ENCODE measurements at places on chromosomes 5 and 9.

DNA sequence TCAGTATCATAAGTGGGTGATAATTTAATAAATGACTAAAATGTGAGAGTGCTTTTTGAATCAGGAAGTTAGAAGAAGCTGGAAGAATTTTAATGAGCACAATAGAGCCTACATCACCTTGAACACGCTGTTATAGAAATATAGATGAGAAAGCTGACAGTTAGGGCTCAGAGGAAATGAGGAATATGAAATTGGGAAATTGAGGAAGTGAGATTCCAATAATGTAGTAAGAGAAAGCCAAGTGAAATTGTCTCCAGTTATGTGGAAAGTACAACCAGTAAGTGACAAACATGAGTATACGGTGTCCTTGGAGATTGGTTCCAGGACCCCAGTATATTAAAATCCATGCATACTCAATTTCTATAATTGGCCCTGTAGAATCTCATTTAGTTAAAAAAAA is 235.9 kb upstream of the FAM174A start:
- H3K4me1 ChIP-seq = no peaks in the 10 kb centered on the region
- H3K27ac ChIP-seq = no peak overlapping the region
- H3K4me3 ChIP-seq = no peak overlapping the region
- DNase-seq = no peak

GRCh38 chr9:134620751-134621557 is 20.6 kb upstream of the COL5A1 start:
- H3K27me3 ChIP-seq = no peaks in the 10 kb centered on the region
- no peaks in the 10 kb centered on the region for H3K36me3 ChIP-seq
- no peak overlapping the region for H3K4me3 ChIP-seq
- H3K27ac ChIP-seq = no peak overlapping the region
- no peak for DNase-seq
- no peaks in the 10 kb centered on the region for H3K4me1 ChIP-seq

GRCh38 chr5:168679515-168679920 is 100.3 kb upstream of the PANK3 start:
- peak; percentile 70 for DNase-seq
- no peaks in the 10 kb centered on the region for H3K36me3 ChIP-seq
- no peaks in the 10 kb centered on the region for H3K4me1 ChIP-seq
- H3K4me3 ChIP-seq = no peak overlapping the region
- peaks cover 4% of the 10 kb centered on the region for H3K27me3 ChIP-seq
- no peak overlapping the region for H3K27ac ChIP-seq

DNA sequence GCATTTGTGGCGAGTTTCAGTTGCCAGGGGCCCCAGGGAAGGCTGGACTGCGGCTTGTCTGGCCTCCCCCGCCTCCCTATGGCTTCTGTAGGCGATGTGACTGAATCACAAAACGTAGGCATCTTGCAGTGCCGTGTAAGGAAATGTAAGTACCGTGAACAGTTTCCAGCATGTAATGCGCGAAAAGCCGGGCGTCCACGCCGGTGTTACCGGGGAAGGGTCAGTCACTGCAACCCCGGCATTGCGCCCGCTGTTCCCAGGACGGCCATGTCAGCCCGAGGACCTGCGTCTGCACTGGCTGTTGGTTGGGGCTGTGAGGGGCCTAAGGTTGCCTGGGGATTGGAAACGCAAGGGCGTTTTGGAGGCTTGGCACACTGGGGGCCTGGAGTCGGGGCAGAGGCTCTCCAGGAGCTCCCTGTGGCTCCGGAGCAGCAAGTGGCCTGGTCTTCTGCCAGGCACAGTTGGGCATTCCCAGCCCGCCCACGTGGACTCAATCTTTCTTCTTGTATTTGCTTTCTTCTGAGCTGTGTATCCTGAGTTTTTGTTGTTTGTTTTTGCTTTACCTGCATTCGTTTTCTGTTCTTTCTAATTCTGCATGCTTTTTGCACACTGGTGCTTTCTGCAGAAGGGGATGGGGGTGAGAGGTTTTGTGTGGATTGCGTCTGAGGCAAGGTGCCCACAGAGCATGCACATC is 36.9 kb upstream of the PLEKHG4B start:
- no peak for DNase-seq
- H3K36me3 ChIP-seq = no peaks in the 10 kb centered on the region
- no peaks in the 10 kb centered on the region for H3K4me1 ChIP-seq
- H3K27ac ChIP-seq = no peak overlapping the region

- H3K36me3 ChIP-seq = peaks cover 8% of the 10 kb centered on the region
- peak; percentile 56 for DNase-seq
- peak overlapping the region; percentile 98 for H3K27ac ChIP-seq
- 0 out of 2 replicates have a peak overlapping the region, but pooled peaks have one; percentile 14 for H3K4me3 ChIP-seq
These were observed 560.6 kb downstream of the PRR16 start for GRCh38 chr5:121024416-121025311.

GRCh38 chr5:149212198-149212951 is 59.3 kb upstream of the AFAP1L1 start:
- no peaks in the 10 kb centered on the region for H3K4me1 ChIP-seq
- no peaks in the 10 kb centered on the region for H3K36me3 ChIP-seq
- no peak overlapping the region for H3K27ac ChIP-seq
- H3K27me3 ChIP-seq = peaks cover 4% of the 10 kb centered on the region

GRCh38 chr9:109182940-109183798 is 16.1 kb upstream of the FRRS1L start:
- no peaks in the 10 kb centered on the region for H3K36me3 ChIP-seq
- H3K27ac ChIP-seq = no peak overlapping the region
- no peak overlapping the region for H3K4me3 ChIP-seq
- H3K4me1 ChIP-seq = no peaks in the 10 kb centered on the region

- H3K4me1 ChIP-seq = no peaks in the 10 kb centered on the region
- H3K36me3 ChIP-seq = peaks cover 38% of the 10 kb centered on the region
- DNase-seq = no peak
These were observed 3.2 kb upstream of the BAAT start for GRCh38 chr9:101387871-101388506.

GRCh38 chr9:126301985-126302603 is 24.5 kb upstream of the MVB12B start:
- DNase-seq = peak; percentile 57
- no peaks in the 10 kb centered on the region for H3K4me1 ChIP-seq
- H3K36me3 ChIP-seq = no peaks in the 10 kb centered on the region
- H3K4me3 ChIP-seq = no peak overlapping the region
- H3K27me3 ChIP-seq = no peaks in the 10 kb centered on the region
- H3K27ac ChIP-seq = no peak overlapping the region

GRCh38 chr9:133439337-133439736 is 17.2 kb downstream of the ADAMTS13 start:
- H3K27ac ChIP-seq = no peak overlapping the region
- H3K27me3 ChIP-seq = no peaks in the 10 kb centered on the region
- no peaks in the 10 kb centered on the region for H3K4me1 ChIP-seq

DNA sequence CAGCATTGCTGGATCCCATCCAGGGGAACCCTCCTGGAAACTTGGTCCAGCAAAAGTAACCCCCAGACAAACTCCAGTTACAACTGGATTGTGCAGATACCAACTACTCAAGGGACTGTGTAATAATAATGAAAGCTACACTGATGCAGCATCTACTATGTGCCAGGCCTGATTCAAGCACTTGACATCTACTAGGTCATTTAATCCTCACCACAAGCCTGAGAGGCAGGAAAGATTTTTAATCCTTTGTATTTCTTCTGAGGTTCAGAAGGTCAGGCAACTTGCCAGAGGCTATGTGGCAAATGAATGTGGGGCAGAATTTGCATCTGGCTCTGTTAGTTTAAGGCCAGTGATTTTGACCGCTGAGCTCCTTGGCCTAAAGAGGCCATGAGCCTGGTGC is 29.5 kb upstream of the FOXI1 start:
- no peak overlapping the region for H3K27ac ChIP-seq
- H3K27me3 ChIP-seq = no peaks in the 10 kb centered on the region
- no peaks in the 10 kb centered on the region for H3K4me1 ChIP-seq
- no peak for DNase-seq
- H3K36me3 ChIP-seq = peaks cover 80% of the 10 kb centered on the region

GRCh38 chr5:156589104-156589945 is 260.8 kb upstream of the PPP1R2B start:
- H3K27me3 ChIP-seq = peaks cover 14% of the 10 kb centered on the region
- H3K4me1 ChIP-seq = no peaks in the 10 kb centered on the region
- H3K27ac ChIP-seq = no peak overlapping the region
- no peaks in the 10 kb centered on the region for H3K36me3 ChIP-seq
- DNase-seq = no peak

- no peaks in the 10 kb centered on the region for H3K36me3 ChIP-seq
- no peak overlapping the region for H3K4me3 ChIP-seq
- no peak for DNase-seq
- no peaks in the 10 kb centered on the region for H3K4me1 ChIP-seq
- peaks cover 10% of the 10 kb centered on the region for H3K27me3 ChIP-seq
- no peak overlapping the region for H3K27ac ChIP-seq
These were observed 14.6 kb downstream of the TMEM171 start for GRCh38 chr5:73135021-73135420.

Measured in DND-41 (cell line).